ENCODE measurements at places on chromosomes 4 and X.

GRCh38 chrX:37370499-37371141 is 21.5 kb downstream of the PRRG1 start:
- no peak for DNase-seq

GRCh38 chrX:38205039-38205438 is 15.6 kb downstream of the SRPX start:
- no peak for DNase-seq

- DNase-seq = peak; percentile 34
Measured at GRCh38 chr4:143667461-143667860, 33.0 kb downstream of the FREM3 start.

DNA sequence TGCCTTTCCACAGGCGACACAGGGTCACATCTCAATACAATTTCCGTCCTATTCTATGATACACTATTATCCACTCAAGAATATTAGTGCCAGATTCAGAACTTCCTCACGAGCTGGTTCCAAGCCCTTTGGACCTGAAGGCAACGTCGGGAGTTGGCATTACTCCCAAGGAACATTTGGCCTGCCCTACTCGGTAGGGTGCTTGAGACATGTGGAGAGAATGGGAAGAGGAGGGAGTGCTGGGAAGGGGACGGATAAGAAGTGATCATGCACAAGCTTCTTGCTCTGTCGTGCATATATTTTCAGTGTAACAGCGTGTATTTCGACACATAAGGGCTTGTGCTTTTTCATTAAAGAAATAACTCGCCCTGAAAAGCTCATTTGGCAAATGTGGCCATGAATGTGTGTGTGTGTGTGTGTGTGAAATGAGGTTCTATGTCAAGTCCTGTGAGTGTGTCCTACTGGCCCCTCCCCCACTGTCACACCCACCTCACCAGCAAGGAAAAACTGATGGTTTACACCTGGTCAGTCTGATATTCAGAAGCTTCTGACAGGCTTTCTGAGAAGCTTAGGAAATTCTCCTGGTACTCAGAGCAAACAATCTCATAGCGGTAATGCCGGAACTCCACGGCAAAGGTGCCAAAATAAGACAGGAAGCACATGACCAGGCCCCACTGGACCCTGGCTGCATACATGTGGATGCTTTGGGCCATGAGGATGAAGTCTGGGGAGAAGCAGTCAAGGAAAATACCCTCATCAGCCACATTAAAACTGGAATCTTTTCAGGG is 54.8 kb downstream of the ENOPH1 start:
- no peak for DNase-seq

GRCh38 chrX:105375816-105376215 is 155.3 kb upstream of the TEX13A start:
- peak; percentile 16 for DNase-seq
